ENCODE measurements at places on chromosomes 12 and 14. TPM values are rescaled to one million over a fixed set of nuclear protein-coding genes. Genes with fewer than 3 reads are reported as not detected.

MAP3K9 gene
- polyA plus RNA-seq, result 5.9 TPM

GRCh38 chr12:95721320-95721719 lies 69.2 kb downstream of the NTN4 start:
- DNase-seq, result no peak

DNA sequence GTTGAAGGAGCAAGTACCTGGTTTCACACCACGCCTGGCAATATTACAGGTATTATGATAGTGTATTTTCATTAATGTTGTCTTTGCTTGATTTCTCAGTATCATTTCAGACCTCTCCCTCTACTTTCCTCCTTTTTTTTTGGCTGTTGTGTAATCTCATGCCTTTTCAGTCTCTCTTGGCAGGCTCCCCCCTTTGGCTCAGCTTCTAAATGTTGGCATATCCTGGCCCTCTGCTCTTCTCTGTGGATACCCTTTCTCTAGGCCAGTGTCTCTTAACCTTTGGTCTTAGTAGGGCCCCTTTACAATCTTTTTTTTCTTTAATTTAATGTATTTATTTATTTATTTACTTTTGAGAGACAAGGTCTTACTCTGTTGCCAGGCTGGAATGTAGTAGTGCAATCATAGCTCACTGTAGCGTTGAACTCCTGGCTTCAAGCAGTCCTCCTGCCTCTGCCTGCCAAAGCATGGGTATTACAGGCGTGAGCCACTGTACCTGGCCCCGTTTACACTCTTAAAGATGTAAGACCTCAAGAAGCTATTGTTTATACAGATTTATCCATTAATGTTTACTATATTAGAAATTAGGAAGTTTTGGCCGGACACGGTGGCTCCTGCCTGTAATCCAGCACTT lies 12.8 kb downstream of the MTHFD1 start:
- DNase-seq, result no peak

GRCh38 chr14:96040828-96041371 lies 1.7 kb downstream of the C14orf132 start:
- peak; percentile 10 for DNase-seq

GRCh38 chr12:130969223-130969622 lies 15.5 kb downstream of the ADGRD1 start:
- DNase-seq, result no peak

SYCP3 gene
- 1.2 TPM for polyA plus RNA-seq

DNA sequence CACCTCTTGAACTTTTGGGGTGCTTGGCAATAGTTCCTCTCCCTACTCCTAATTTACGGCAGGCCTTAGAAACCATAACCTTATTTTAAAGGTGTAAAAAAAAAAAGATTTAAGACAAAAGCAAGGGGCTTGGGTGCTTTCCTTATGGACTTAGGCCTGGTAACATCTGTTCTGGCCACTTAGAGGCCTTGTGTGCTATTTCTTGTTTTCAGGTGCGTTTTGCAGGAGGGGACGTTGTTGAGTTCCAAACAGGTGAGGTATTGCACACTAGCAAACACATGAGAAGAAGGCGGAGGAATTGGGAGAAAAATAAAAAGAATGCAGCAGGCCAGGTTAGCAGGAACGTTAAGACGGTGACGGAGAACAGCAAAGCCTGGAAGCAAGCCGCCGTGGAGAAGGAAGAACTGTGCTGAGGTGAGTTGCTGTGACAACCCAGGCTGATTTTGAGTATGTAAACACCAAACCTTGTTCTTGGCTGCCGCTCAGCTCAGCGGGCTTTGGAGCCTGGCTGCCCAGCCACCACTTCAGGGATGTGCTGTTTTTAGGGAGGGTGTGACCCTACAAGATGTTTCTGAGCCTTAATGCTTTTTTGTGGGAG lies 17.3 kb downstream of the EMG1 start:
- no peak for DNase-seq

DNA sequence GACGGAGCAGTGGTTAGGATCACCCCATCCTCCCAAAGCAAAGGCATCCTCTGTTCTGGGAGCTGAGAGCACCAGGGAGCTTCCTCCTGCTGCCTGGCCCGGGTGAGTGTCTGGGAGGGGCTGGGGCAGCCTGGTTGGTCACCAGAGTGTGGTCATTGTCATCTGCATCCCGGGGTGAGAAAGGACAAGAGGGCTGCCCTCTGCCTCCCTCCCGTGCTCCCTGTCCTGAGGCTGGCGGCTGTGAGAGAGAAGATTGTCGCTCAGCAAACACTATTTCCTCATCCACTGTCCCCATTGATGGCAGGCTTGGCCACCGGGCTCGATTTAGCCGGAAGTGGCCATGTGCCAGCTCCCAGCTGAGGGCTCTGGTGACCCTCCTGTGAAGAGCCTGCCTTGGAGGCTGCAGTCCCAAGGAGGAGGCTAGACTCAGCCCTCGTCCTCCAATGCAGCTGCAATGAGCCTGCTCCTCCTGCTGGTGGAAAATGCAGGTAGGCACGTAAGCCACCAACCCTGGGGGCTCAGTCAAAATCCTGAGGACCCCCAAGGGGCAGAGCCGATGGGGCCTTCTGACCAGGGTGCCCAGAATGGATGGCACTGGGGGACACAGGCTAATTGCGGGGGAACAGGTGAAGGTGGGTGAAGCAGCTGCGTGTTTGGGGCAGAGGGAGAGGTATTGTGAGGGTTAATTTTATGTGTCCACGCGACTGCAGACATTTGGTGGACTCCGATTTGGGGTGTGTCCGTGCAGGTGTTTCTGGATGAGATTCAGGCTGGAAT lies 155.7 kb downstream of the KIF26A start:
- DNase-seq, result no peak

DNA sequence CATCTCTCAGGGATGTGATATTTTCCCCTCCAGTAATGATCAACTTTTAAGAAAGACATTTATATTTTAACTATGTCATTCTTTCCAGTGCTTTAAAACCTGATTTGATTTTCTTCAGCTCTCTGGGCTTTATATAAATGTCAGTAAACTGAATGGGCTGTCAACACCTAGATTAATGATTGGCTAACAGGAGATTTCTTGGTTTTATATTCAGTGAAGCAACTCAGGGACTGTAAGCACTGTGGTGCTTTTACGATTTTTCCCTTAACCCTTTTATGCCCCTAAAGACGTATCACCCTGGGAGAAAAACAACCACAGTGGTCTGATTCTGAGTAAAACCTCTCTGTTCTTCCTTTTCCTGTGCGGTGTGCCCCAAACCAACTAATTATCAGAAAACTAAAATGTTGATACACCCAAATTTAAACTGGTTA lies 38.0 kb downstream of the PTGER2 start:
- DNase-seq, result peak; percentile 72
